ENCODE measurements at places on chromosomes 2 and 18.

GRCh38 chr2:171652416-171652785, 34.9 kb upstream of the DYNC1I2 start:
- peak; percentile 72 for DNase-seq

- no peak for DNase-seq
These were observed 234.1 kb downstream of the XIRP2 start for GRCh38 chr2:167122389-167122788.

GRCh38 chr2:142840436-142840835, 37.0 kb upstream of the KYNU start:
- no peak for DNase-seq

GRCh38 chr2:74894272-74894981, 60.5 kb downstream of the HK2 start:
- peak; percentile 88 for DNase-seq

DNA sequence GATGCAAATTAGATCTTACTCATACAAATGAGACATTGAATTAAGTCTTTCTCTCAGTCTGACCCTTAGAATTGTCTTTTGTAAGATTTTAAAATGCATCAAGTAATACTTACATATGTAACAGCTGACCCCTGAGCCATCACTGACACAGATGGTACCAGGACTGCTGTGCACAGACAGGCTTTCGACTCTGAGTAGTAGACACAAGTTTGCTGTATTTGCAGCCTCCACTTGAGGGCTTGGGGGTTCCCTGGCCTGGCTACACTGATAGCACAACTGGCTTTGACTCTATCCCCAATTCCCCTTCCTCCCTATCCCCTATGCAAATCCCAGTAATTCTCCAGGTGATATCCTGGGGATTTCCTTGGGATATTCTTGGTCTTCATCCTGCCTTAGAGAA, 200.7 kb downstream of the RPIA start:
- no peak for DNase-seq

DNA sequence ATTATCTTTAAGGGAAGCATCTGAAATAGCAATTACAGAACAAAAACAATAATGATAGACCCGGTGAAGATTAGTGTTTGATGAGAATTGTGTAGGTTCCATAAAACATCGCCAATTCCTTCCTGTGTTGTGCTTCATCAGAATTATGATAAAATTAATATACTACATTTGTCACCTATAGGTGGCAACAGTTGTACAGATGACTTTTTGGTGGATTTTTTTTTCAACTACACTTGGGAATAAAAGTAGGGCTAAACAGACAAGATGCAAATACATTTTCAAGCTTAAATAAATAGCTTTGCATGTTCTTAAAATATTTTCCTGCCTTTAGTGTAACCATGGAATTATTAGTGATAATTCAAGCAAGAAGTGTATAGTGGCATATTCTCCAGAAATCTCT, 7.0 kb upstream of the LYPD1 start:
- DNase-seq, result no peak

DNA sequence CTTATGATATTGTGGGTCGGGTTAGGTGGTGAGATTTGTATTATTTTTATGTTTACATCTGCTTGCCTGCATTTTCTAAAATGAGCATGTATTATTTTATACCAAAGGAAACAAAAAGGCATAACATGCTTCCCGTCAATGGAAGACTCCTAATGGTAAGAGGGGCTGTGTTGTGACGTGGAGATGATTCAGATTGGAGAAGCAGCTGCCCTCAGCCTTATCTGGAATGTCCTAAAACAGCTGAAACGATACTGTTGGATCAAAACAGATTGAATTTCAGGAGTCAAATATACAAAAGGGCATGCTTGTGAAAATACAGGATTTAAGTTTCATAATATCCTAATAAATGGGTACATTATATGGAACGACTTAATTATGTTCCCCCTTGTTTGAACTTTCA, 19.0 kb downstream of the DGKD start:
- DNase-seq, result no peak

DNA sequence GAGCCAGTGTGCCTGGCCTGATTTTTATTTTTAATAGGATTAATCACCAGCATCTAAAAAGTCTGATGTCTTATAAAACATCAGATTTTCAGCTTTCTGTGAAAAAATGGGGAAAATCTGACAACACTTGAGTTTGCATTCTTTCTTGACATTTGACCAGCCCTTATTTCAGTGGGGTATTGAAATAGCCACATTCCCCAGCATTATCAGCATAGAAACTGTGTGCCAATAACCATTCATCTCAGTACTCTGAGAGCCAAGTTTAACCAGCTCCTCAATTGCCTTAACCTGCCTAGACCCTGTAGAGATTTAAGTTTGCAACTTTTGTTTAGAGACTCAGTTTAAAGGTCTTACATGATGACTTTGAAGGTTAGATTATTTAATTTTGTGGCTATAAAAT, 155.0 kb downstream of the CERS6 start:
- no peak for DNase-seq

- DNase-seq, result peak; percentile 66
These were observed 5.7 kb downstream of the EHD3 start for GRCh38 chr2:31239593-31240177.

DNA sequence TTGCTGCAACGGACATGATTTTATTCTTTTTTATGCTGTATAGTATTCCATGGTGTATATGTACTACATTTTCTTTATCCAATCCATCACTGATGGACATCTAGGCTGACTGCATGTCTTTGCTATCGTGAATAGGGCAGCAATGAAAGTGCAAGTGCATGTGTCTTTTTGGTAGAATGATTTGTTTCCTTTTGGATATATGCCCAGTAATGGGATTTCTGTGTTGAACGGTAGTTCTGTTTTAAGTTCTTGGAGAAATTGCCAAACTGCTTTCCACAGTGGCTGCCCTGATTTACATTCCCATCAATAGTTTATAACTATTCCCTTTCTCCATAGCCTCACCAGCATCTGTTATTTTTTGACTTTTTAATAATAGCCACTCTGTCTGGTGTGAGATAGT, 99.7 kb upstream of the CRIM1 start:
- DNase-seq, result no peak

- no peak for DNase-seq
These were observed 3.4 kb downstream of the CFAP65 start for GRCh38 chr2:219037783-219038499.

- no peak for DNase-seq
These were observed 48.4 kb downstream of the RBBP8 start for GRCh38 chr18:22981274-22982133.

DNA sequence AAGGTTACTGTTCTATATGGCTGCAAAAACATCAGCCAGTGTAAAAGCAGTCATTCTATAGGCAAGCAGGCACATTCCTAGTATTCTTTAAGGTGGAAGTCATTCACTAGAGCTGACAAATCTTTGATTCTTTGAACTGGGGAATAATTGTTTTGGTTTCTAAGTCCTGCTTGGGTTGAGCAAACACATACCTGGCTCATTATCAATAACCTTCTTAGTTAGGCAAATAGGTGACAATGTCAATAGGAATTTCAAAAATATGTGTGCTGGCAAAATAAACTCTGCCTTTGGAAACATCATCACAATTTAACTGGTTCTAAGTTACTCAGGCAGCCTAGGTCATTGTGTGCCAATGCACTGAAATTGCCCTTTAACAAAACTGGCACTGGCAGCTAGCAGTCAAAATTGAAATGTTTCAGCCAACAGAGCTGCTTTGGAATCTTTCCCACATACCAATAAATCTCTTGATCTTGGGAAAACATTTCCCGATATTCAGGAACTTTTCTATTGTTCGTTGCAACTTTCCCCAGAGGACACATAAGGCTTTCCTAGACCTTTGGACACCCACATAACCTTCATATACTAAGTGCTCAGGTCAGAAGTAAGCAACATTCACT, 402.0 kb upstream of the MMADHC start:
- peak; percentile 16 for DNase-seq

GRCh38 chr2:43115881-43116280, 110.5 kb downstream of the ZFP36L2 start:
- no peak for DNase-seq

- DNase-seq, result no peak
These were observed 45.0 kb downstream of the SLC4A1AP start for GRCh38 chr2:27708666-27709065.

DNA sequence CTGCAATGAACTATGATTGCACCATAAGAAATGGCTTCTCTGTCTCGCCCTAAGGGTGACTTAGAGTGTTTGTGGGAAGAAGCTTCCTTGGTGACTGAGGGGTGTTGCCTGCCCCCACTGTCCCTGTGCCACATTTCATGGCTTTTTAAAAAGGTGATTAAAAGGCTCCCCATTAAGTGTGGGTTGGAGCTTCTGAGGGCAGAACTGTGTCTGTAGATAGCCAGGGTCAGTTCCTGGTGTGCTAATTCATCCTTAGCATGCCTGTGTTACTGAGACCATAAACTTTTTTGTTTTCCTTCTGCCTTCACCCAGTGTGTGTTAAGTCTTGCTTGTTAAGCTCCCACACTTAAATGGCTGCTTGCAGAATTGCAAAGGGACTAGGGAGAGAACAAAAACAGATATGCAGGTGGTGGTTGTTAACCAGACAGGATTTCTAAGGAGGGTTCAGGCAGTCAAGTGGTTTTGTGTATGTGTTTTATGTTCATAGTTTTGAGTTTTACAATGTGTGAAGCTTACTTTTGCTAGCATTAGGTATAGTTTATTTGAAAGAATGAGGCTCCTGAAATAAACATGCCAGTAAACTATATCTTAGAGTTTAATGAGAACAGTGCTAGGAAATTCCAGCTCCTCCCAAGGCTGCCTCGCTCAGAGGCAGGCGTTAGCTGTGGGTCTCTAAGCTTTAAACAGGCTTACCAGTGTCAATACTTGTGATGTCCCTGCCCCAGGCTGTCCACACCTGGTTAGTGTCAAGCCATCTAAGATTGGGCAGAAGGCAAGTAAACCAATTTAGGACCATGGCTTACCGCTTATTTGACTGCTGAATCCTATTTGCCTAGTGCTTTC, 14.5 kb downstream of the CERS6 start:
- no peak for DNase-seq

DNA sequence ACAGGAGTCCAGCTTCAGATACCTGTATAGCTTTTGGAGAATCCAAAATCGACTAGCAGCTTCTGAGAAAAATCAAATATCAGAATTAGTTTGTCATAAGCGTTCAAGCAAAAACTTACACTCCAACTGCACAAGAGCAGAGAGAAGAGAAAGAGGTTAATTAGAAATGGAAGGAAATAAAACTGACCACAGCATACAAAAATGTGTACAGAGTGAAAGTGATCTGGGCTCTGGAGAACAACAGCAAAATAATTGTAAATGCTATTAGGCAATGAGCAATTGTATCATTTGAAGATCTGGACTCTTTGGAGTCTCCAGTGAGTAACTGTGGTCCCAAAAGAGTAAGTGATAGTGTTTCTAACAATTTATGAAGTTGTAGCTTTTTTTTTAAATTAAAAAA, 867.3 kb downstream of the TRIB2 start:
- DNase-seq, result no peak

- peak; percentile 89 for DNase-seq
These were observed 129.0 kb downstream of the NCK2 start for GRCh38 chr2:105873721-105874120.

DNA sequence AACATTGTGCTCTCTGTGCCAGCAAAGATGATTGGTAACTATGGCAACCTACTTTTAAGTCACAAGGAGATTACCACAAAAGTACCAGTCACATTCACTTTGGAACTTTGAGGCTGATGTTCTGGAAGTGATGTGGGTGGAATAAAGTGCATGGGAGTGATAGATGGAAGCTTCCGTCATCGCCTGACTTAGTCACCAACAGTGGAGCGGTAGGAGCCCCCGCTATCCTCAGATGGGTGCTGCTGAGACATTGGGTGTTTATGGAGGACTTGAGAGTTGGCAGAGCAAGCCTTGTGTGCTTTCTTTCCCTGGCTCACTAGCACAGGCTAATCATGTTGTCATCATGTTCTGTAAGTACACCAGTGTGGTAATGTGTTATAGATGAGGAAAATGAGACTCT, 4.6 kb downstream of the PPP1R7 start:
- DNase-seq, result peak; percentile 98

DNA sequence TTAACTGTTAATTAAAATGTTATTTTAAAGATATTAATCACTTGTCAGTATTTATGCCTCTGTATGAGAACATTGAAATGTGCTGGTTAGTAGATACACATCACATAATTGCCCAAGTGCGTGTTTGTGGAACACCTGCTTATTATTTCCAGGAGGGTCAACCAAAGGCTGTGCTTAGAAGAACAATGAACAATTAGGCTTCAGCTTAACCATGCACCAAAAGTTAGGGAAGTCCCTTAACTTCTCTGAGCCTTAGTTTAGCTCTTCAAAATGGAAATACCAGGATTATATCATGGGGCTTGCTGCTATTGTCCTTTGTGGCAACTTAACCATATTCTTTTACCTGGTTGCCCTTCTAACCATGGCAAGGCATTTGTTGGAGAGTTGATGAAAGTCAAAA, 43.0 kb upstream of the PLA2R1 start:
- DNase-seq, result no peak

GRCh38 chr2:10078704-10079265, 1.4 kb downstream of the CYS1 start:
- no peak for DNase-seq

GRCh38 chr18:24398540-24398939, 916 bp upstream of the OSBPL1A start:
- peak; percentile 25 for DNase-seq

GRCh38 chr2:139122711-139123158, 342.5 kb upstream of the NXPH2 start:
- DNase-seq, result peak; percentile 64

DNA sequence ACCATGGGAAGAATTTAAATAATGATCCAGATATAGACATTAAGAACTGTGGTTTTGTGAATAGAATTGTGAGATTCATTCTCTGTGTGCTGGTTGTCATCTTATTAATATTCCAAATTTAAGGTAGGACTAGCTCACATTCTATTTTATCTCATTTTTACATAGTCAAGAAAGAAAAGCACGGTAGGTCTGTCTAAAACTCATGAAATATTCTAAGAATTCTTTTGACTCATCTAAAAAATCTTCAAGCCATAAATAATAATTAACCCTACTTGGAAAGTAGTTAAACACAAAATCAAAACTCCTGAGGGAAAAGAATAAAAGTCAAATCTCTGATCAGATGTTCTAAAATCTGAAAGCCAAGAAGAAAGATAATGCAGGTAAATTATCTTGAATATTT, 388.8 kb upstream of the CHAC2 start:
- DNase-seq, result no peak

DNA sequence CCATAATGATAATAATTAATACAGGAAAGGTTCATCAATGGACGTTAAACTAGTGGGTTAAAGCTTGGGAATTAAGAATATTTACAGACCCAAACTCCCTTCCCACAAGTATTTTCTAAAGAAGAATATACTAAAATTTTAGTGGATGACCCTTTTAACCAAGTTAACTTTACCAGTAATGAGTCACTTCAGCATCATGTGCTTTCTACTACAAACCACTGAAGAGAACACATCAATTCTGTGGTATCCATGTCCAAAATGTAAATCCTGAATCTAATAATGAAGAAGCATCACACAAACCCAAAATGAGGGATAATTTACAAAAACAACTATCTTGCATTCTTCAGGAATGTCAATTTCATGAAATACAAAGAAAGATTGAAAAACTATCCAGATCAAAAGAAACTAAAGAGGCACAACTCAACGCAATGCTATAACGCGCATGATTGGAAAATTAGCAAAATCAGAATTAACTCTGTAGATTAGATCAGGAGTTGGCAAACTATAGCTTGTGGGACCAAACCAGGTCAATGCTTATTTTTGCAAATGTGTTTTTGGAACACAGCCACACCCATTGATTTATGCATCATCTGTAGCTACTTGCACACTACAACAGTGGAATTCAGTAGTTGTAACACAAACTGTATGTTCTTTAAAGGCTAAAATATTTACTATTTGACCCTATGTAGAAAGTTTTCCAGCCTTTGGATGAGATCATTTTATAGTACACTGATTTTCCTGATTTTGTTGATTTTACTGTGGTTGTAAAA, 27.5 kb downstream of the COPS8 start:
- DNase-seq, result peak; percentile 56

All from fibroblast of mammary gland (primary cell).